Activated CD4-positive, alpha-beta T cell treated with anti-CD3 and anti-CD28 coated beads, Interleukin-2, Interleukin-4, amounts not matched to agents 100 ng/mL and 50 ng/mL, durations not matched to agents 16 hours and 8 hours (primary cell): ENCODE measurements at places on chromosomes 6 and 20.

GRCh38 chr6:85112540-85112939 is 337.3 kb upstream of the NT5E start:
- DNase-seq: no peak

GRCh38 chr6:166772518-166772917 is 145.5 kb upstream of the RPS6KA2 start:
- DNase-seq: no peak

- DNase-seq: no peak
Measured at GRCh38 chr6:143498428-143498827, 13.1 kb downstream of the FUCA2 start.

DNA sequence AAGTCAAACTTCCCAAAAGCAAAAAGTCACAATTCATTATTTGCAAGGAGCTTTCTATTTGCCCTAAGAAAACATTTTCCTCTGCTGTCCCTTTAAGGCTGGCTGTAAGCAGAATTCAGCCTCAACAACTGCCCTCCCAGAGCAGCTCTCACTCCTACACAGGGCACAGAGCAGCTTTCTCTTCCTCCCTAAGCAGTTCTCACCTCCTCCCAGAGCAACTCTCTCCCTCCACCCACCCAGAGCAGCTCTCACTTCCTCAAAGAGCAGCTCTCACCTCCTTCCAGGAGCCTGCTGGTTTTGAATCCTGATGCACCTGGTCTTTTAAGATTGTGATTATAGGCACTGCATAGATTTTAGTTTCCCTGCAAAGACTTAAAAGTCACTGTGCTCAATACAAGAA is 120.6 kb upstream of the TMEM181 start:
- no peak for DNase-seq

DNA sequence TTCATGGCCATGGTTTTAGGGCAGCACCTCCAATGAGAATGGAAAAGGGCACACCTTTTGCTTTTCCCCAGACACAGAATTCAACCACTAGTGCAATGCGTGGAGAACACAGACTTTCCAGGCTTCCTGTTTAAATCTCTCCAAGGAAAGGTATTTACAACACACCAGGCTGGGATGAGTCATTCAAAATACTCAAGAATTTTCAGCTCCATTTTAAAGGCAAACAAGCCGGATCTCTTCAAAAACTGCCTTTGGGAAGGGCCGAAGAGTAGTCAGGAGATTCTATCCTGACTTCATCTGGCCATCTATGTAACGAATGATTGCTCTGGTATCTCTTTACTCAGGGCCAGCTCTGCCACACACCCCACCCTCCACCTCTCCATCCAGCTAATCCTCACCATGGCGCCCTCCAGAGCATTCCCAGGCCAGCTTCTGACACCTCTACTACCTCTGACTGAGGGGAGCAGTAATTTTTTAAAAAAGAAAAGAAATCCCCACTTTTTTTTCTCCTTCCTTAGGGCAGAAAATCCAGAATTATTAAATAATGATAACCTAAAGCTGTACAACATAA is 254.6 kb downstream of the LY86 start:
- DNase-seq: no peak

- DNase-seq: no peak
Measured at GRCh38 chr6:147395158-147395557, 113.3 kb upstream of the SAMD5 start.

GRCh38 chr6:164695896-164696295 is 613.5 kb downstream of the C6orf118 start:
- no peak for DNase-seq

- no peak for DNase-seq
Measured at GRCh38 chr6:75802366-75802765, 53.3 kb downstream of the MYO6 start.

- DNase-seq: no peak
Measured at GRCh38 chr20:57566803-57567459, 6.0 kb downstream of the PCK1 start.

DNA sequence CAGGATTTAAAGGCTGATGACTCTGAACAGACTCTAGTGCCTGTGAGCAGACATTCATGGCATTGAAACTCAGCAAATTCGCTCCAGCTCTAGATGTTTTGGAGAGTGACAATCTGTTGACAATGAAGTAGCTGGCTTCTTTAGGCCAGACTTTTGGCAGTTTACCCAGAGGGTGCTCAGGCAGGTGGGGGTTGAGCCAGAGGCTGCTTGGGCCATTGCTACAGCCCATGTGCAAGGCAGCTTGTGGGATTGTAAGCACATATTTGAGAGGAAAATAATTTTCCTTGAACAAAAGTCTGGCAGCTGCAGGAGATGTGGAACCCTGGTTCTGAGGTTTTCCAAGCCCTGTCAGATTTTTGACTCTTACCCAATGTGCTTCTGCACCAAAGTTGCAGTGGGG is 311.6 kb downstream of the CDC5L start:
- DNase-seq: no peak

GRCh38 chr20:56628873-56629463 is at the start of gene TFAP2C:
TSS of gene TFAP2C (plus strand) at chr20:56629306. CDS start at chr20:56629545, 239 bp downstream.
- DNase-seq: peak; percentile 26

GRCh38 chr6:143501851-143502250 is 9.7 kb downstream of the FUCA2 start:
- no peak for DNase-seq

GRCh38 chr6:12148841-12149240 is 136.7 kb downstream of the HIVEP1 start:
- no peak for DNase-seq

DNA sequence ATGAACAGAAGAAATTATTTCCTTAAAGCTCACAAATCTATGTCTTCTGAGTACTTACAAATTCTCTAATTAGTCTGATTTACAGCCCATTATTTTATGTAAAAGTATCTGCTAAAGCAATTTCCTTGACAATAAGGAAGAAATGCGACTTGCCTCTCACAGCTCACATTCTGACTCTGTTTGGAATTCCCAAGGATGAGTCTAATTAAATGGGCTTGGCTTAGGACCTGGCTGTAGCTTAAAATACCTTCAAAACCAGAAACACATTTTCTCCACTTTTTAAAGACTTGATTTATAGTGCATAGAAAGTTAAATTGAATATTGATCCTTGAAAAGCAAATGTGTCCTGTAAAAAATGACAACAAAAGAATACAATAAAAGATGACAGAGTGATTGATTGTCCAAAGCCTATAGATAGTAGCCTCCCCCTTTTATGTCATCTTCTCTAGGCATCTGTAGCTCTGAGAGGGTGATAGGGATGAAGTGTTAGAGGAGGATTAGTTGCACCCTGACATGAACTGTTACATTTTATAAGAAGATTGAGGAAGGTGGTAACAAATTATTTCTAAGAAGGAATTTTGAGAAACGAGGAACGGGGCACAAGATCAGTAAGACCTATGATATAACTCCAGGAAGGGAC is 118.9 kb downstream of the MACROD2 start:
- no peak for DNase-seq

DNA sequence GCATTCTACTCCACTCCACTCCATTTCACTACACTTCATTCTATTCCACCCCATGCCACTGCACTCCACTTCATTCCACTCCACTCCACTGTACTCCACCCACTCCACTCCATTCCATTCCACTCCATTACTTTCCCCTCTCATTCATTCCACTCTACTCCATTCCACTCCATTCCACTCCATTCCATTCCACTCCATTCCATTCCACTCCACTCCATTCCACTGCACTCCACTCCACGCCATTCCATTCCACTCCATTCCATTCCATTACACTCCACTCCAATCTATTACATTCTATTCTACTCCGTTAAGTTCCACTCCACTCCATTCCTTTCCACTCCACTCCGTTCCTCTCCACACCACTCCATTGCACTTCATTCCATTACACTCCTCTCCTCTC is 25.0 kb upstream of the DEFB125 start:
- DNase-seq: no peak

- DNase-seq: no peak
Measured at GRCh38 chr6:170148709-170149470, 142.0 kb downstream of the DLL1 start.

DNA sequence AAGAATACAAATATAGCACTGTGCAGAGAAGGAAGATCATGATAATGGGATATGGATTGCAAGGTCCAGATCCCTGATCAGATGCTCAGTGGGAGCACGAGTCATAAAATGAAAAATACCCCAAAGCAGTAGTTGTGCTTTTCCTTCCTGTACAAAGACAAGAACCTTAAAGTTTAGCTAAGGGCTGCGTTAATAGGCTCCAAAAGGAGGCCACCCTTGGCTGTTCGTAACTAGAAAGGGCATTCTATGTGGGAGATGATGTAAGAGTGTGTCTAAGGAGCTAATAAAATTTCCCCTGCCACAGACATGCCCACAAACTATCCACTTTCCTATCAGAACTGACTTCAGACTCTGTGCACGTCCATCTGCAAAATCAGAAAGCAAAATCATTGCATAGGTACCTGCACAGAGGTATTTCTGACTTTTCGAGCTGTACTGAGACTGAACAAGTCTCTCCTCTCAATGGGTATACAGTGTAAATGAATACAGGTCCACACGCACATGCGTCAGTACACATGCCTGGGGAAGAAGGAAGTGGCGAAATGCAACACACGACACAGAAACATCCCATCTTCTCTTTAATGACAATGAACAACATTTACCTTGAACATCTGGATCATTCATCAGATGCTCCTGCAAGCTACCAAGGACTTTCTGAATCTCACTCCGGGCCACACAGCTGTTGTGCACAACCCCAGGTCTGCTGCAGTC is 16.9 kb upstream of the ANKRD60 start:
- no peak for DNase-seq

DNA sequence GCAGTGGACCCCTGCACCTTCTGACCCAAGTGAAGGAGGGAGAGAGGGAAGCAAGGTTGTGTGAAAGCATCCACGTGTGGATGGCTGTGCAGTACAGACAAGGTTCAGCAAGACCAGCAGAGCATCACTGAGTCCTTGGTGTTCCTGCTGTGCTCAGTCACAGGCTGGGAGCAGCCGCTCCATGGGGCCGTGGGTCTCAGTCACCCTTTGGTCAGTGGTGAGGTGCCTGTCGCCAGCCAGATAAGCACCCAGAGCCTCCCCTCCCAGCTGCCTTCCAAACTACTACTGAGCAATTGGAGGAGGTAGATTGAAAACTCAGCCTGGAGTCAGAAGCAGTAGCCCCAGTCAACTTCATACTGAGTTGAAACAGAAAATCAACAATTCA is 218.9 kb downstream of the SLC24A3 start:
- no peak for DNase-seq

DNA sequence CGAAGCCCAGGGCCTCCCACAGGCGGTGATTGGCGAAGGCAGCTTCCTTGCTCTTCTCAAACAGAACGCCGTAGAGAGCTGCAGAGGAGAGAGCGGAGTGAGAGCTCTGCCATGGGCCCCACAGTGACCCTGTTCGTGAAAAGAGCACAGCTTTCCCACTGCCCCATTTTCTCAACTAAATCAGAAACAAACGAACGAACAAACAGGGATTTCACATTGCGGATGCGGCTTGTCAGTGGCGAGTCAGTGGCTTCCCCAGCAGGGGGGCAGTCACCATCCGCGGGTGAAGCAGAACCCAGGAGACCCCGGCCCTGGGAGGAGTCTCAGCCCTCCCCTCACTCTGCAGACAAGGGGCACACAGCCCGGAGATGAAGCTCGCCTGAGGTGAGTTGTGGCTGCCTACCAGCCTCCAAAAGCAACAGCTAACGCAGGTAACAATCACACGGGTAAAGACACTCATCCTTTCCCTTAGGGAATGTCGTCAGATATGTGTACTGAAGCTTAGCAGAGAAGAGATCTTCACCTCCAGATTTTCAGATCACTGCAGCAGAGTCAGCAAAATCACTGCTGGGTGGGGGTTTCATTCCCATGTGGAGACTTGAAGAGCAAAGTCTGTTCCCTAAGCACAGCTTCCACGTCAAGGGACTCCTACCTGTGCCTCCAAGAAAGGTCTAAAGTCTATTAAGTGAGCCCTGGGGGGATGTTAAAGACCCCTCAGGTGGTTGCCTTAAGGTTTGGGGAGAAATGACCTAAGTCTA is 51.2 kb upstream of the GPR31 start:
- DNase-seq: no peak

DNA sequence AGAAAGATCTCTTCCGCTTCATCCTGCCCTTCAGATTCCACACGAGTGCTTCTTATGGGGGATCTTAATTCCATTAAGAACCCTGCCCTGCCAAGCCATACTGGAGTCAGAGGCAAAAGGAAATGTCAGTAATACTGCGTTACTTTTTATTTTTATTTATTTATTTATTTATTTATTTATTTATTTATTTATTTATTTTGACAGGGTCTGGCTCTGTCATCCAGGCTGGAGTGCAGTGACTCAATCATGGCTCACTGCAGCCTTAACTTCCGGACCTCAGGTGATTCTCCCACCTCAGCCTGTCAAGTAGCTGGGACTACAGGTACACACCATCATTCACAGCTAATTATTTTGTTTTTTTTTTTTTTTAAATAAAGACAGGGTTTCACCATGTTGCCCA is 79.5 kb downstream of the MYB start:
- DNase-seq: no peak

- DNase-seq: no peak
Measured at GRCh38 chr20:62761759-62762131, 34.5 kb upstream of the MRGBP start.

GRCh38 chr20:20317195-20317594 is 50.7 kb upstream of the INSM1 start:
- DNase-seq: no peak

DNA sequence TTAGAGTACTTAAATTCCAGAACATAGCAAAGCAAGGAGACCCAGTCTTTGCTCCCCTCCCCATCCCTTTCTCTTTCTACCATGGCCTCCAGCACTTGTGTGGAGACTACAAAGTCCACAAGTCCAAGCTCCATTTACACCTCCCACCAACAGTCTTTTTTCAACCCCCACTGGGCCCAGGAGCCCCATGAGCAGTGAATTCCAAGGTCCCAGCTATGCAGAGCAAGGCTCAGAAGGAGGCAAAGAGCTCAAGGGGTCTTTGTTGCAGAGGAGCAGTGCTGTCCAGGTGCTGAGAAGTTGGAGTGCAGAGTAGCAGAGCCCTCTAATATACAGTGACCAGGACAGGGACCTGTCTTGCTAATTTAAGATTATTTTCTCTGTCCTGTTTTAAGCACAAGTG is 9.0 kb downstream of the PAK5 start:
- no peak for DNase-seq

GRCh38 chr20:20677186-20677585 is 35.3 kb downstream of the RALGAPA2 start:
- DNase-seq: no peak

DNA sequence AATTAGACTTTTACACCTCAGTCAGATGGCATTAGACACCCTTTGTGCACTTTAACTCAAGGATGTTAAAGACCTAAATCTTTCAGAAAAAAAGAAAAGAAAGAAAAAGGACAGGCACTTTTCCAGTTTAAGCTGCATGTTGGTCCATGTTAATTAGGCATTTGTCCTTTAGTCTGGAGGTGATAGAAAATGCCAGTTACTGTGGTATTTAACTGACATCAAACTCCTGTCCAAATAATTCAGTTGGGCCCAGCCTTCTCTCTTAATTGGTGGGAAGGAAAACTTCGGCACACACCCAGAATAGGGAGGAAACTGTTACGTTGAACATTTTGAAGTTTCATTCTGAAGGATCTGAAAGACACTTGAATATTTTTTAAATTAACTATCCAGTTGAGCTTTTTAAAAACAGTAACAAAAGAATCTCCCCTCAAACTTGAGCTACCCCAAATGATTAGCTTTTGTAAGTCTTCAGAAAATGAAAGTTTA is 30.3 kb downstream of the RREB1 start:
- DNase-seq: no peak

GRCh38 chr6:73367761-73368355 is 1.8 kb downstream of the OOEP start:
- no peak for DNase-seq
